ENCODE measurements at places on chromosomes 11 and 22. TPM values are rescaled to one million over a fixed set of nuclear protein-coding genes. Genes with fewer than 3 reads are reported as not detected.

- DNase-seq = no peak
These were observed 6.0 kb downstream of the KCNK7 start for GRCh38 chr11:65589444-65590239.

GRCh38 chr11:76763573-76764346 lies 19.4 kb upstream of the TSKU start:
- DNase-seq = peak; percentile 65

PPFIA1 gene
- 29.5 TPM for polyA plus RNA-seq

GRCh38 chr11:113855803-113856202 lies 19.6 kb downstream of the USP28 start:
- DNase-seq = no peak

GRCh38 chr22:45358127-45358526 lies 48.4 kb downstream of the FAM118A start:
- no peak for DNase-seq

GRCh38 chr22:43921370-43921769 lies 2.2 kb upstream of the PNPLA3 start:
- DNase-seq = no peak

DNA sequence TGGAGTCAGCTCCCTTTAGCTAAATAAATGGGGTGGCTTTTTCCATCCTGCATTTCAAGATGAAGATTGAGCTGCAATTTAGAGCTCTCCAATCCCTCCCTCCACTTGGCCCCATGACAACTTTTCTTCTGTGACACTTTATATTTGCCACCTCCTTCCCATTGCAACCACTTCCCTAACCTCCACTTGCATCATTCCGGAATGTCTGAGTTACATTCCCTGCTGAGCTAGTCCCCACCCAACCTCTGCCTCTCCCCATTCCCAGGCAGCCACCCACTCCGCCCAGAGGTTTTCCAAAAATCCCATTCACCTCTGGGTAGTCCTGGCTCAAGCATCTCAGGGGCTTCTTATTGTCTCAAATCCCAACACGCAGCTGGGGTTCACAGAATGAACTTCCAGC lies 24.7 kb downstream of the PC start:
- DNase-seq = no peak

GRCh38 chr22:25405841-25406509 lies 158.5 kb upstream of the GRK3 start:
- DNase-seq = no peak

GRCh38 chr11:19539861-19540260 lies 172.8 kb upstream of the NAV2 start:
- DNase-seq = no peak

GPR83 gene
- polyA plus RNA-seq = 0.18 TPM

TENM4 gene
- polyA plus RNA-seq = 9.0 TPM

GRCh38 chr11:1348146-1348795 lies 38.8 kb upstream of the TOLLIP start:
- DNase-seq = no peak

SLC22A6 gene
- polyA plus RNA-seq = not detected

DNA sequence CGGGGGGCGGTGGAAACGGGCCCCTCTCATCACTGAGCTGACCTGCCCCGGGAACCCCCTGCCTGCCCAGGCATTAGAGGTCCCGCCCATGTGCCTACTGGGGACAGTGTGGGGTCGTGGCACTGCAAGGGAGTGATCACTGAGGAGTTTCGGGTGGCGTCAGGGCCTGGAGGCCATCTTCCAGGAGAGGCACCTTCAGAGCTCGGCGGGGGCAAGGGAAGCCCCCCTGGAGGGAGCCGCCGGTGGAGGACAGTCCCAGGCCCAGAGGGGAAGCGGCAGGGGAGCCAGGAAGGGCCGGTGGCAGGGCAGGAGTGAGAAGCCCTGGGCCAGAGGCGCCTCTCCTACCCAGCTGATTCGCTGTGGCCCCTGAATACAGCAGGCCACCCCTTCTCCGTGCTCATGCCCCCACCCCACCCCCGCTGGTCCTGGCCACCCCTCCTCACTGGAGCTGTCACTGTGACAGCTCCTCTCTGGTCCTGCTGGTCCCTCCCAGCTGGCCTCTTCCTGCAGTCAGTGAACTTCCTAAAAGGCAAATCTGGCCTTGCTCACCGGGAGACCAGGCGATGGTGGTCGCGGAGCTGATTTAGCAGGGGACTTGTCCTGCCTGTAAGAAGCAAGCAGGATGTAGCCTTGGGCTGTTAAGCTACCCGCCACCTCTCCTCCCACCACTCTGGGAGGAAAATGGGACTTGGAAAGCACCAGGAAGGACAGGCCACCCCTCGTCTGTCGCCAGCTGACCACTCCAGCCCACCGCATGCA lies 2.0 kb upstream of the MAPK11 start:
- no peak for DNase-seq

CCDC73 gene
- polyA plus RNA-seq = not detected

GRCh38 chr11:8093931-8094575 lies 13.0 kb downstream of the TUB start:
- DNase-seq = no peak

DNA sequence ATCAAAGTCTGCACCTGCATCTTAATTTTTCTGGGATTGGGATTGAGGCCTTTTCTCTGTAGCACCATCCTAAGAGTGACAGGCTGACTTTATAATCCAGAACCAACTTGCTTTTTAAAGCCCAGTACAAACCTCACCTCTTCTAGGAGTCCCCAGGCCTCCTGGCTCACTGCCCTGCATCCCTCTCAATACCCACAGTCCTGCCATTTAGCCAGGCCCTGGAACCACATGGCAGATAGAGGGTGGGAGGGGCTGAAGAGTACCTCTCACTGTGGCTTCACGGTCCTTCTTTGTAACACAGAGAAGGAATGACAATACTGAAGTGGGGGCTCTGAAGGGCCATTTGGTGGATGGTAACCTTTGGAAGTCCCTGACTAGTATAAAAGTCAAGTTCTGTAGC lies 63.5 kb upstream of the PHOX2A start:
- DNase-seq = no peak

HBD gene
- not detected for polyA plus RNA-seq

OR5P2 gene
- not detected for polyA plus RNA-seq
